ENCODE measurements at places on chromosomes 7 and 10. TPM values are rescaled to one million over a fixed set of nuclear protein-coding genes. Genes with fewer than 3 reads are reported as not detected.

MYOZ1 gene
- total RNA-seq = not detected

DNA sequence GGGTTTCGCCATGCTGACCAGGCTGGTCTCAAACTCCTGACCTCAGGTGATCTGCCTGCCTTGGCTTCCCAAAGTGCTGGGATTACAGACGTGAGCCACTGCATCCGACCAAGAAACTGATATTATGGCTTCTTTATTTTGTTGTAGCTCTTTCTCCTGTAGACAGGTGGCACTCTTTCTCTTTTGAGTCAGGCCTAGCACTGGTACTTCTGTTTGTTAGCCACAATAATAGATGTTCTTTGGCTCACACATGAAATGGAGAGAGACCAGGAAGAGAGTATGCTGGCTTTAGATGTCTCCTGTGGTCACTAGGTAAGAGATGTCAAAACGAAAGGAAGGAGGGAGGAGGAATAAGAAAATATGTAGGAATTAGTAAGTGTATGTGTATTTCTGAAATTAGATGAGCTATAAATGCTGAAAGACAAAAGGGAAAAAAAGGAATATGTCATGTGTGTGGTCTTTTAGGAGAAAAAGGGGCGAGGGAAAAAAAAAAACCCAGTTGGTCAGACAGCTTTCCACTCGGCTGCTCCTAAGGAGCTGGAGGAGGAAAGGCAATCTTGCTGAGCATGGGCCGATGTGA is 78.7 kb downstream of the CLEC2L start:
- DNase-seq = peak; percentile 47

OR2A42 gene
- not detected for total RNA-seq

JAKMIP3 gene
- total RNA-seq = under 0.01 TPM

HGF gene
- under 0.01 TPM for total RNA-seq

DNA sequence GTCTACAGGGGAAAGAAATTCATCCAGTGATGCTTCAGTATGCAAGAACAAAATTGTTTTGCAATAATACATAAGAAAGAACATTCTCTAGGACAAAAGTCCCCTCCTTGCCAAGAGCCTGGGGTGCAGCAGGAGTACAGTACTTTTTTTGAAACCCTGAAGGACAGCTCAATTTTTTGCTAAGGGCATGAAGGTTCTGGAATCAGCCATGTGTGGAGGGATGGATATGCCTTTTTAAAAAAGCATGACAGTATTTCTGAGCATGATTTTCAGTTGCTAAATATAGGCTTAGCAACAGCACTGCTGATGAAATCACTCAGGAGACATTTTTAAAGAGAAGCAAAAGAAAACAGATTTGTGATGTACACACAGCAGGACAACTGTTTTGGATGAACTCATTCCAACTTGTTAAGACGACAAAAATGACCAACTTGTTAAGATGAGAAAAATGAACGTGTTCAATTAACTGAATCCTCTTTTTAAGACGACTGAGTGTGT is 39.3 kb downstream of the HBP1 start:
- no peak for DNase-seq

GRCh38 chr7:45179666-45180065 is 22.1 kb downstream of the RAMP3 start:
- no peak for DNase-seq

DMTF1 gene
- 40.8 TPM for total RNA-seq

Measured in bronchial epithelial cell (primary cell).